OCI-M1 (cell line): ENCODE measurements at places on chromosomes 5 and 9.

GRCh38 chr9:89409466-89409865, 88.4 kb downstream of the SEMA4D start:
- DNase-seq: no peak

- no peak for DNase-seq
Observed at GRCh38 chr5:94503677-94504076, 114.7 kb downstream of the KIAA0825 start.

- DNase-seq: no peak
Observed at GRCh38 chr9:90432951-90433350, 209.7 kb downstream of the DIRAS2 start.

DNA sequence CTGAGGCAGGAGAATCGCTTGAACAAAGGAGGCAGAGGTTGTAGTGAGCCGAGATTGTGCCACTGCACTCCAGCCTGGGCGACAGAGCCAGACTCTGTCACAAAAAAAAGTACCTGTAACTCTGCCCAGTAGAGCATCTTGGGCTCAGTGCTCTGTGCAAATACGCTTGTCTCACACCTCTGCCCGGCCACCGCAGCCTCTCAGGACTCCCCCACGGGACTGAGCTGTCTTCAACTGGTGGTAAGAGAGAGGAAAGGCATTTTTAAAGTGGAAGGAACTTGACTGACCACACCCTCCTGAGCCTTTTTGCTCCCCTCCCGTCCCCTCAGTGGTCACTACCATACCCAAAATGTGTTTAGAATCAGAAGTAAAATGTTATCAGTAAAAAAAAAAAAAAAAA, 174.3 kb upstream of the PIK3R1 start:
- no peak for DNase-seq

- DNase-seq: peak; percentile 26
Observed at GRCh38 chr9:121194730-121195129, 6.9 kb downstream of the RAB14 start.

- DNase-seq: no peak
Observed at GRCh38 chr5:148739023-148739422, 84.7 kb upstream of the HTR4 start.

GRCh38 chr5:119070828-119071560, at the start of gene DMXL1:
DMXL1 (plus strand) TSS chr5:119071087; CDS start chr5:119071570, 483 bp downstream.
- DNase-seq: peak; percentile 93

- DNase-seq: no peak
Observed at GRCh38 chr5:156124708-156125107, 202.3 kb upstream of the SGCD start.

GRCh38 chr9:69143291-69143690, 30.8 kb upstream of the TJP2 start:
- DNase-seq: no peak

GRCh38 chr5:132065351-132065937, 5.0 kb downstream of the IL3 start:
- peak; percentile 78 for DNase-seq

DNA sequence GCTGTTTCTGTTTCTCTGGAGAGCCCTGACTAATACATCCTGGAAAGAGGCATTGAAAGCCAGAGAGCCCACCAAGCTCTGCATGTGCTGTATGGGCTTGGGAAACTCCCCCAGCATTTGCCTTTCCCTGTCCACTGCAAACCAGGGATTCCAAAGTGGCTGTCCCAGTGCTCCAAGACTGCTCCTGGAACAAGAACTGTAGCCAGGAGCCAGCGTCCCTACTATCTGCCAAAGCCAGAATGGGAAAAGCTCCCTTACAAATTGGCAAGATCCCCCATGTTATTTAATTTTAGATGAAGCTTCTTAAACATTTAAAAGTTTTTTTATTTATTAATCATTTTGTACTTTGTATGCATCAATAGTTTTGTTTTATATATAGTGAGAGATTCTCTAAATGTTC, 263.2 kb downstream of the GABRB2 start:
- no peak for DNase-seq

GRCh38 chr5:81070571-81071255, 110.5 kb downstream of the RASGRF2 start:
- DNase-seq: no peak

DNA sequence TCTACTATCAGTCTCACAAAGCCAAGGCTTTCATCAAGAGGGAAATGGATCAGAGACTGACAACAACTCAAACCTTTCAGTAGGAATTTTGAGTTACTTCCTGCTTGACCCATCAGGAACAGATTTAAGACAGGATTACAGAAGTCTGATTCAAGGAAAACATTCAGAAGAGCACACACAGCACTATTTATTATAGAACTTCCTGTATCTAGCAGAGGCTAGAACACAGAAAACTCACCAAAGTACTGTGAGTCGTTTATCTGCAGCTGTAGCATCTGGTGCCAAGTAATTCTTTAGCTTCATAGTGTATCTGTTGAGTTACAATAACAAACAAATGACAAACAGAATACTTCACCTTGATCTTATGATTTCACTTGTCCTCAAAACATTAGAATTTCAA, 13.8 kb downstream of the LEAP2 start:
- DNase-seq: no peak

DNA sequence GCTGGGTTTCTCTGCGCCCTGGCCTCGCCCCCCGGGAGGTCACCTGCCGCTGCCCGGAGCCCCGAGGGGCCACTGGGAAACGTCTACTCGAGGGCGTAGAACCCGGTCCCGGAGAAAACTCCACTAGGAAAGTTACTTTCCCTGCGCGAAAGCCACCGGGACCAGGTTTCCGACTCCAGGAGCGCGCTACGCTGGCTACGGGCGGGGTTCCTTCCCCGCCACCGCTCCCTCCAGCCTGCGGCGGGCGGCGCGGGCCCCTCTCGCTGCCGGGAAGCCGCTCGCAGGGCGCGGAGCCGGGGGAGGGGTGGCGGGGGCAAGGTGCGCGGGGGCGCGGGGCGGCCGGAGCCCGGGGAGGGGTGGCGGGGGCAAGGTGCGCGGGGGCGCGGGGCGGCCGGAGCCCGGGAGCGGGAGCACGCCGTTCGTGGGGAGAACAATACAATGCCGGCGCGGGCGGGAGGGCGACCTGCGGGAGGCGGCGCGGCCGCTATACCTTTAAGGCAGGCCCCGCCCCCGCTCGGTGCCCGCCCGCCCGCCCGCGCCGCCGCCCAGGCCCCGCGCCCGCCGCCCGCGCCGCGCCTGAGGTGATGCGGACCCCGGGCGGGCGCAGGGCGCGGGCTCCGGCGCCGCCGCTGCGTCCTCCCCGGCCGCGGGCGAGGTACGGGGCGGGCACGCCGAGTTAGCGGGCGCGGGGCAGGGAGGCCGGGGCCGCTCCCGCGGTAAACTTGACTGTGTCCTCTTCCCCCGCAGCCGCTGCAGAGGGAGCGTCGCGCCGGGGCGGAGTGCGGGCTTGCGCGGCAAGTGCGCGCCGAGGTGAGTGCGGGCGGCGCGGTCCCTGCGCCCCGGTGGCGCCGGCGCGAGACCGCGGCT, 278.1 kb downstream of the AOPEP start:
- DNase-seq: peak; percentile 12

DNA sequence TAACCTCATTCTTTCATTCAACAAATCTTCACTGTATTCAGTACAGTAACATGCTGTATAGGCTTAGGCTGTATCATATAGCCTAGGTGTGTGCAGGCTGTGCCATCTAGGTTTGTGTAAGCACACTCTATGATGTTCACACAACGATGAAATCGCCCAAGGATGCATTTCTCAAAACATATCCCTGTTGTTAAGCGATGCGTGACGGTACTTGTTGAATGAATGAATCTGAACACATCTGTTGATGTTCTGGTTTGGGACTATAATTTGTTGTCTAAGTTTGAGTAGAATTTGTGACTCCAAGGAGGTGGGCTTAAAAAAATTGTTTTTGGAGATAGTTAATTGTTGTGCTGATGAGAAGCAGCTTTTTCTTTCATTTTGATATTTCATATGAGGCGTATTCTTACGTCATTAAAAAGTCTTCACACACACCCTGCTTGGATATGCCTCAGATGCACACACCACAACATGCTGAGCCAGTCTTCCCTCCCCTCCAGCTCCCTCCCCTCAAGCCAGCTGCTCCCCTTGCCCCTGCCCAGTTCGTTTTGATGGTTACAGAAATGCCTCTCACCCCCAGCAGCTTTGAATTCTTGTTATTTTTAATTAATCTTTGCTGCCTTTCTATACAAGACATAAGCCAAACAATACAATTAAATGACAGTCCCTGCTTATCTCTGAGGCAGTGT, 5.5 kb upstream of the PSAT1 start:
- no peak for DNase-seq
